SK-N-SH (cell line): ENCODE measurements at places on chromosomes 11 and 22. TPM values are rescaled to one million over a fixed set of nuclear protein-coding genes. Genes with fewer than 3 reads are reported as not detected.
A peak's percentile ranks its signal among the peaks of the same experiment; 100 is the strongest.

DNA sequence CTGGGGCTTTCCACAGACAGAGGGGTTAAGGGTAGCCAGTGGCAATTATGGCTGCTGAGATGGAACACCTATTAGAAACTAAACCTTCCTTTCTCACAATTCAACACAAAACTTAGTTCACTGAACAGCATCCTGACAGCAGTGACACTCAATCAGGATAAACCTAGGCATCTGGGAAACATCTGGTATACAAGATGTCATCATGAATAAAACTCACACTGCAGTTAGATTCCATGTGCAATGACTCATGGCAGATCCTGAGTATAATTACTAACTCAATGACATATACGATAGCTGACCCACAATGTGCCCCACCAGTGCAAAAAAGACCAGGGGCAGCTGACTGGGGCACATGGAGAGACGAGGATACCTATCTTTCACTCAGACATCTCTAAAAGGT is 17.7 kb downstream of the RBFOX2 start:
- no peaks in the 10 kb centered on the region for H3K36me3 ChIP-seq
- no peaks in the 10 kb centered on the region for H3K27me3 ChIP-seq
- DNase-seq = peak; percentile 66
- H3K4me3 ChIP-seq = no peak overlapping the region
- H3K27ac ChIP-seq = peak overlapping the region; percentile 96
- H3K4me1 ChIP-seq = peaks cover 57% of the 10 kb centered on the region

DNA sequence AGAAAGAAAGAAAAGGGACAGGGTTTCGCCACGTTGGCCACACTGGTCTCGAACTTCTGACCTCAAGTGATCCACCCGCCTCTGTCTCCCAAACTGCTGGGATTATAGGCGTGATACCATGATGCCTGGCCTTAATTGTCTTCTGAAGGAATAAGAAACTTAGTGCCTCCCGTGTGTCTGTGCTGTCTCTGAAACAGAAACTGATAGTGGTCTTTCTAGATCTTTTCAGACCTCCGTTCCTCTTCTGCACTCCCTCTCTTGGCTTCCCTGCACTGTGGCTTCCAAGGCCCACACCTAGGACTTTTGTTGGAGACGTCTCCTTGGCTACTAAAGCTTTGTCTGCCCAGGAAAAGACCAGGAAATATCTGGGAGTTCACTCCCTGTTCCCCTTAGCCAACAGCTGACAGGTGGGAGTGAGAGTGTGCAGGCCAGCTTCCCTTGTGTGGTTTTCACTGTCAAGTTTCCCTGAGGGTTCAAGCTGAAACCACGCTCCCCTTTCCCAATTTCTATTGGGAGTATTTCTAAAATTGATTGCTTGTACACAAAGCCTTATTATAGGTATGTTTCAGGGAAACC is 10.1 kb upstream of the HTR3B start:
- no peak overlapping the region for H3K4me3 ChIP-seq
- H3K27me3 ChIP-seq = no peaks in the 10 kb centered on the region
- no peak overlapping the region for H3K27ac ChIP-seq
- H3K36me3 ChIP-seq = no peaks in the 10 kb centered on the region
- H3K4me1 ChIP-seq = no peaks in the 10 kb centered on the region

Gene ASCL3
- not detected in 2 replicates for polyA plus RNA-seq

DNA sequence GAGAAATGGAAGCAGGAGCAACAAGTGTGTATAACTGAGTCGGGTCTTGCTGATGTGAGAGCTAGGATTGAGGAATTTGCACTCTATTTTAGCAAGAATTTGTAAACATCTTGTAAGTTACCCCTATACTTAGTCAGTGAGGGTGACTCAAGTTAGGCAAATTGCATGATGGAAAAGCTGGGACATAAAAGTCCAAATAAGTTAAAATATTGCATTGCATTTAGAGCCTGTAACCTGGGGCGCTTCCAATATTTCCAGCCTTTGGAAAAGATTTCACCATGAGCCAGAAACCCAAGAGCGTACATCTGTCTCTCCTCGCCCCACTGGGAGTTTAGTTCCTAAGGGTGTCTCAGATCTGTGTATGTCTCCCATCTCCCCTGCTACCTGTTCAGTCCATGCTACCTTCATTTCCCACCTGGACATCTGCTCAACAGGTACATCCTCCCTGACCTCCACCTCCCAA is 37.0 kb upstream of the ACCSL start:
- H3K36me3 ChIP-seq = no peaks in the 10 kb centered on the region
- H3K4me1 ChIP-seq = peaks cover 2% of the 10 kb centered on the region; the same call in 1 of the 2 replicates
- H3K27me3 ChIP-seq = no peaks in the 10 kb centered on the region
- DNase-seq = no peak
- H3K4me3 ChIP-seq = no peak overlapping the region
- H3K27ac ChIP-seq = no peak overlapping the region

GRCh38 chr11:95522874-95523273 is 266.7 kb downstream of the FAM76B start:
- H3K36me3 ChIP-seq = no peaks in the 10 kb centered on the region
- no peaks in the 10 kb centered on the region; the same call in 1 of the 2 replicates for H3K27me3 ChIP-seq
- no peak overlapping the region for H3K27ac ChIP-seq

DNA sequence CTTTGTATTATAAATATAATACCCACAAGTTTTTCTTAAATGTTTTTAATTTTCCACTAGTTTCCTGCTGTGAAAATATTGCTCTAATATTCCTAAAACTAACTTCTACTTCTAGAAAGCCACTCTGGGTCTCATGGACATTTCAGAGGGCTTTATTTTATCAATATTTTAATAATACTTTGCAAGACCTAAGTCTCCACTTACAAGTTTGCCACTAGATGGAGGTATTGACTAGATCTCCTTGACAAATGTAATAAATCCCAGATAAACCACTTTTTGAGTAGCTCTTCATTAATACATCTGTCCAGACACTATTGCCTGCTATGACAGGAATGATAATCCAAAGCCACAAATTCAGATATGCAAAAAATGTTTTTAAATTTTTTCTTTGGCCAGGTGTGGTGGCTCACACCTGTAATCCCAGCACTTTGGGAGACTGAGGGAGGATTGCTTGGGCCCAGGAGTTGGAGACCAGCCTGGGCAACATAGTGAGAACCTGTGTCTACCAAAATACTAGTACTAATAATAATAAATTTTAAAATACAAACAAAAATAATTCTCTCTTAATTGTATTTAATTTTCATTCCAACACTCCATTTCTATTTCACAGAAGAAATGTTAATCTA is 3.5 kb upstream of the ACAT1 start:
- H3K27me3 ChIP-seq = no peaks in the 10 kb centered on the region
- H3K4me1 ChIP-seq = no peaks in the 10 kb centered on the region
- peak; percentile 44 for DNase-seq
- no peak overlapping the region for H3K27ac ChIP-seq
- no peak overlapping the region for H3K4me3 ChIP-seq
- H3K36me3 ChIP-seq = no peaks in the 10 kb centered on the region

GRCh38 chr11:98027652-98028051 is 993.1 kb upstream of the CNTN5 start:
- DNase-seq = no peak
- H3K27ac ChIP-seq = no peak overlapping the region
- H3K4me3 ChIP-seq = no peak overlapping the region
- H3K4me1 ChIP-seq = no peaks in the 10 kb centered on the region
- H3K36me3 ChIP-seq = no peaks in the 10 kb centered on the region

Gene PANX3
- not detected in 2 replicates for polyA plus RNA-seq

DNA sequence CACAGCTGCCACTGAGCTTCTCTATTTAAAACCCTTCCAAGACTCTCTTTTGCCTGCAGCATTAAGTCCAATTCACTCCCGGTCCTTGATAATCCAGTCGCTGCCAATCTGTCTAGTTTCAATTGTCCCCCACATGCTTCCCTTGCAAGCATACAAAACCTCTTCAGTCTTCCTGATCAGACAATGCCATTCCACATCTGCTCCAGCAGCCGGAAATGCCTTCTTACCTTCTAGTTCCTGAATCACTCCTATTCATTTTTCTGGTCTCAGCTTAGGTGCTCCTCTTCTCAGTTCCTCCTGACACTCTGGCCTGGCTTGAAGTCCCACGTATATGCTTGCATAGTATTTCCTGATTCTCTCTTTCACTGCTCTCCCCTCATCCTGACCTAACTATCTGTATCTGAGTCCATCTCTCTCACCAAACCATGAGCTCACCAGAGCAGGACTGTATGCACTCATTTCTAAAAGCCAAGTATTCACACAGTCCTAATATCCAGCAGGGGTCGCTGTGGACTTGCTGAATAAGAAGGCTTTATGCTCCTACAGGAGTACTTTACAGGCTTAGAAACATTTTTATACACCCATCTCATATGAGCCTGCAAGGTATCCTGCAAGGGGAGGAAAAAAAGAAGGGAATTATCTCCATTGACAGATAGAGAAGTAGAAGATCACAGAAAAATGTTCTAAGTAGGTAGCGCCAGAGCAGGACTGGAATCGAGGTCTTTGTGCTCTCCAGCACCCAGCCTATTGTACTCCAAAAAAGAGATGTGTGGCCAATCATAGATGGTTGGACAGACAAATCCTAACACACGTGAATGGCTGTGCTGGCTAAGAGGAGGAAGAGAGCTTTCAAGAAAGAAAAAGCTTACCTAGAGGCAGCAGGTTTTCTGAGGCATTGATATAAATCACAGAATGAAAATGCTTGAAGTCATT is 19.2 kb downstream of the XRRA1 start:
- H3K27ac ChIP-seq = no peak overlapping the region; the same call in 1 of the 2 replicates
- H3K27me3 ChIP-seq = no peaks in the 10 kb centered on the region
- H3K36me3 ChIP-seq = peaks cover 20% of the 10 kb centered on the region
- H3K4me3 ChIP-seq = no peak overlapping the region
- DNase-seq = peak; percentile 58
- H3K4me1 ChIP-seq = no peaks in the 10 kb centered on the region; the same call in 1 of the 2 replicates

DNA sequence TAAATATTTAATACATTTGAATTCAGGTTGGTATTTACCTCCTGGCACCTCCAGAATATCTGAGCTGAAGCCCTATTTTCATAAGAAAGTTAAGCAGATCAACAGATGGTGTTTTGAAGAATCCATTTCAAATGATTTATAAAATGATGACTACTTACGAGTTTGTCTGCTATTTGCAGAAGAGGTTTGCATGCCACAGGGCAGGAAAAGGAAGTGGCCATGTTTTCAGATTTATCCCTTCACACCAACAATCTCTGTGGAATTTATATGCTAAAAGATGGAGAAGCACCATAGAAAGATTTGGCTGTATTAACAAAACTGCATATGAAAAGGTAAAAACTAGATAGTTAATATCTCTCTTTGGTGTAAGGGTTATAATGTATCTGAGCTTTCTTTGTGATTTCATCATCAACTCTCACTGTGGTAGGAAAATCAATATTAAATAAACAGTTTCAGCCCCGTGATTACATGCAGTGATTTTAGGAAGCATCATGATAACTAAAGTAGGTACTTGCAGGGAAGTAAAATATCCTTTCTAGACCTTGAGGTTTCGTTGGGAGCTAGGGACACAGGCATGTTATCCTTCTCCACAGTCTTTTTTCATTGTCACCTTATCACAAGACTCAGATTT is 2.6 kb downstream of the BMAL1 start:
- H3K4me1 ChIP-seq = no peaks in the 10 kb centered on the region
- H3K27ac ChIP-seq = no peak overlapping the region
- no peak overlapping the region for H3K4me3 ChIP-seq
- H3K36me3 ChIP-seq = no peaks in the 10 kb centered on the region

Gene A4GALT
- 5.2 and 9.5 TPM in 2 replicates for polyA plus RNA-seq

- H3K36me3 ChIP-seq = no peaks in the 10 kb centered on the region
- peak; percentile 74 for DNase-seq
- no peak within 1 kb of the TSS for H3K27ac ChIP-seq
- H3K4me3 ChIP-seq = peak within 1 kb of the TSS; percentile 0; the same call in 1 of the 2 replicates
- H3K4me1 ChIP-seq = peaks cover 7% of the 10 kb centered on the region; the same call in 1 of the 2 replicates
These were observed at the start of gene ALX4 for GRCh38 chr11:44309478-44310205. ALX4 (minus strand) TSS chr11:44310139; CDS start chr11:44310062, 77 bp downstream.

DNA sequence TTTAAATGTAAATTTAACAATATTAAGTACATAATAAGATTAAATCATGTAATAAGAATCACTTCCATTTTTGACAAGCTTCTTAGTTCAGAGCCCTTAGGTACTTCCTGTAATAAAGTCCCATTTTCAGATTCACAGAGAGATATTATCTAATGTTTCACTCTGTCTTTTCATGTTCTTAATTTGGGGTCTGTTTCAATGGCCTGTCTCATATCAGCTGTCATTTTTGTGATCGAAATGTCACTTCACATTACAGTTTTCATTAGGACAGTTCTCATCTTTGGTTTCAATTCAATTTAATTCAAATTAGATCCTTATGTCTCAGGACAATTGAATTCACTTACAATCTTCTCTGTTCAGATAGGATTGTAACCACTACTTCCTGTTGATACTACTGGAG is 22.6 kb upstream of the OLFML1 start:
- no peaks in the 10 kb centered on the region for H3K4me1 ChIP-seq
- DNase-seq = peak; percentile 53
- no peak overlapping the region for H3K4me3 ChIP-seq
- H3K27ac ChIP-seq = no peak overlapping the region
- no peaks in the 10 kb centered on the region for H3K27me3 ChIP-seq

GRCh38 chr22:28116219-28116673 is 197.2 kb upstream of the PITPNB start:
- peak overlapping the region; percentile 84 for H3K27ac ChIP-seq
- H3K4me1 ChIP-seq = peaks cover 30% of the 10 kb centered on the region
- no peaks in the 10 kb centered on the region for H3K36me3 ChIP-seq
- H3K4me3 ChIP-seq = no peak overlapping the region

DNA sequence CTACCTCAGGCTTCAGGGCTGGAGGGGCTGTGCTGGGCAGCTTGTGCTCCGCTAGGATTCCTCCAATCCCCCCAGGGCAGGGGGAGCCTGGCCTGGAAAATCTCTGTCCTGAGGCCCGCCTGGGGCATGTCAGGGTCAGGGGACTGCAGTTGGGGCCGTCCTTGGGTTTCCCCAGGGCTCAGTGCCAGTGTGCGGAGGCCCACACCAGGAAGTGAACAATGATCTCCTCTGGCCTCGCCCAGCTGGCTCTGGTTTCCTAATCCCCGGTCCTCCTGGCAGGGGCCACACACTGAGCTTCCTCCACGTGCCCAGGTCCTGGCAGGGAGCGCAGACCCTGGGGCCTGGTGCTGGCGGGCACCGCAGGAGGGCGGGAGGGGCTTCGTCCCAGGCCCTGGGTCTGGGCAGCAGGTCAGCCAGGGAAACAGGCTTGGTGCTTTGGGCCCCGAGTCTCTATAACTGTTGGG is 1.4 kb upstream of the MUC2 start:
- no peaks in the 10 kb centered on the region for H3K36me3 ChIP-seq
- H3K4me3 ChIP-seq = no peak overlapping the region
- DNase-seq = no peak
- no peaks in the 10 kb centered on the region for H3K27me3 ChIP-seq
- no peak overlapping the region for H3K27ac ChIP-seq
